ENCODE measurements at places on chromosomes 3 and 15. TPM values are rescaled to one million over a fixed set of nuclear protein-coding genes. Genes with fewer than 3 reads are reported as not detected.

The CALML4 gene
- total RNA-seq, result 12.2 TPM

The CAMK2N2 gene
- total RNA-seq, result not detected

The NME9 gene
- total RNA-seq, result 1.7 TPM

The DET1 gene
- 4.4 TPM for total RNA-seq

The STAC gene
- total RNA-seq, result not detected

The CFAP44 gene
- total RNA-seq, result 9.3 TPM
